ENCODE measurements at places on chromosomes 3 and 15.

- DNase-seq: no peak
Measured at GRCh38 chr3:84487296-84487695, 471.5 kb upstream of the CADM2 start.

GRCh38 chr15:55587321-55588069 is 650 bp downstream of the PYGO1 start:
- no peak for DNase-seq

- DNase-seq: no peak
Measured at GRCh38 chr3:174541708-174542315, 317.3 kb upstream of the NAALADL2 start.

DNA sequence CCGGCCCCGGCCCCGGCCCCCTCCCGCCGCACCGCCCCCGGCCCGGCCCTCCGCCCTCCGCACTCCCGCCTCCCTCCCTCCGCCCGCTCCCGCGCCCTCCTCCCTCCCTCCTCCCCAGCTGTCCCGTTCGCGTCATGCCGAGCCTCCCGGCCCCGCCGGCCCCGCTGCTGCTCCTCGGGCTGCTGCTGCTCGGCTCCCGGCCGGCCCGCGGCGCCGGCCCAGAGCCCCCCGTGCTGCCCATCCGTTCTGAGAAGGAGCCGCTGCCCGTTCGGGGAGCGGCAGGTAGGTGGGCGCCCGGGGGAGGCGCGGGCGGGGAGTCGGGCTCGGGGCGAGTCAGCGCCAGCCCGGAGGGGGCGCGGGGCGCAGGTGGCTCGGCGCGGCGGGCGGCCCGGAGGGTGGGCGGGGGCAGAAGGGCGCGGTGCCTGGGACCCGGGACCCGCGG is 352 bp downstream of the CHRD start:
- DNase-seq: no peak

GRCh38 chr3:126703512-126704493 is at the start of gene CHCHD6:
CHCHD6 (plus strand) TSS chr3:126704240; CDS start chr3:126704313, 73 bp downstream.
- DNase-seq: peak; percentile 94

- no peak for DNase-seq
Measured at GRCh38 chr3:140586311-140586710, 91.6 kb upstream of the TRIM42 start.

DNA sequence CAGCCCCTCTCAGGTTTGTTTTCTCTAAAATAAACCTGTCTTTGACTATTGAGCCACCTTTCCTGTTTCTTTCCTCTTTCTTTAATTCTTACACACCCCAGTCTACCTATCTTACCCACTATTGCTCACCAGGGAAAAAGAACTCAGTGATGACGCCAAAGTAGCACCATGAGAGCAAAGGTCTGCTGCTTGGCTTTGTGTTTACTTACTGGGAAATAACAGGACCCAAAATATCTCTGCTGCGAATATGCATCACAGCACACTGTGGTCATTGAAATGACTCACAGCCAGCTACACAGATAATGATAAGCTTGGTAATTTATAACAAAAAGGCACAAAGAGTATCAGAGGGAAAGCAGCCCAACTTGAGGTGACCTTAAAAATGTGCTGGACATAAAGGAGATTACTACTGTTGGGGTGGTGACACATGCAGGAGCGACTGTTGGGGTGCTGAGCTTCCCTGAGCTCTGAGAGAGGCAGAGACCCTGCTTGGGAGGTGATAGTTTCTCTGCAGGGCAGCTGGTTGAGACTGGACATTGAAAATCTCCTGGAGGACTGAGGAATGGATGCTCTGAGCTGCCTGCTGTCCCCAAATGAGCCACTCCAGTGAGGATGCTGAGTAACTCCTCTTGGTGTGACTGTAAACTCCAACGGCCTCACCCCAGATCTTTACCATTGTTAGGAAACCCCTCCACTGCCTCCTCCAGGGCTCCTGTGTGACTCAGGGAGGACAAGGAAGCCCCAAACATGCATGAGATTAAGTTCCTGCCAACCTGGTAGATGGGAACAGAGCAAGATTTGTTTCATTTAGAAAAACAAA is 14.5 kb downstream of the EFCAB12 start:
- no peak for DNase-seq

DNA sequence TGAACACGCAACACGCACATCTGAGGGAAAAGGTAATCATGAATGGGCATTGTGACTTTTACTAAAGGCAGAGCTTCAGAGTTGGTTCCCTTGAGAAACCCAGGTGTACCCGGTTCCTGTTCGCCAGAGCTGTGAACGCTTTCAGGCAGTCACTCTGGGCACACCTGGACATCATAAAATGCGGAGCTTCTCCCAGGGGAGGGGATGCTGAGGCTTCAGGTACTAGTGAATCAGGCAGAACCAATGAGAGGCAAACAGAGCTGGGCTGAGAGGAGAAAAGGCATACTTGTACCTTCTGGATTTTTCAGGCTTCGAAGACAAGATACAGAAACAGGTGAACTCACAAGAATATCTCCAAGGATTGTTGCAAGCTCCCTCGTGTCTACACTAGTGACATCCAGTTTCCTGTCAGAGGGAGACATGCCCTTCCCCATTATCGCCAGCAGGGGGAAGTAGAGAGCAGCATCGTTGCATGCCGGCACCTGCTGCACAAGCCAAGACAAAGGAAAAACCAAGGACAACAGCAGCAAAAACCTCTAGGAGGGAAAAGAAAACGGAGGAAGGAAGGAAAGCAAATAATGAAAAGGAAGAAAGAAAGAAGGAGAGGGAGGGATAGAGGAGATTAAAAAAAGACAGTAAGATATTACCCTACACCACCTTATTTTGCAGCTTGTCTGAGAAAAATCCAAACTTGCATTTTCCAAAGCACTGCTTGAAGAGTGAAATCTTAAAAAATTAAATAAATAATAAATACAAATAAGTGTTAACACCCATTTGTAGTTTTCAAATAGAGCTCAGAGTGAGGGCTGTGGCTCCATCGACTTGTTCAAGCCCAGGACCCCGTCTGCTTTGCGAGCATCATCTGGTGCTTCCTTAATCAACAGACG is 2.0 kb downstream of the AHSG start:
- DNase-seq: no peak

DNA sequence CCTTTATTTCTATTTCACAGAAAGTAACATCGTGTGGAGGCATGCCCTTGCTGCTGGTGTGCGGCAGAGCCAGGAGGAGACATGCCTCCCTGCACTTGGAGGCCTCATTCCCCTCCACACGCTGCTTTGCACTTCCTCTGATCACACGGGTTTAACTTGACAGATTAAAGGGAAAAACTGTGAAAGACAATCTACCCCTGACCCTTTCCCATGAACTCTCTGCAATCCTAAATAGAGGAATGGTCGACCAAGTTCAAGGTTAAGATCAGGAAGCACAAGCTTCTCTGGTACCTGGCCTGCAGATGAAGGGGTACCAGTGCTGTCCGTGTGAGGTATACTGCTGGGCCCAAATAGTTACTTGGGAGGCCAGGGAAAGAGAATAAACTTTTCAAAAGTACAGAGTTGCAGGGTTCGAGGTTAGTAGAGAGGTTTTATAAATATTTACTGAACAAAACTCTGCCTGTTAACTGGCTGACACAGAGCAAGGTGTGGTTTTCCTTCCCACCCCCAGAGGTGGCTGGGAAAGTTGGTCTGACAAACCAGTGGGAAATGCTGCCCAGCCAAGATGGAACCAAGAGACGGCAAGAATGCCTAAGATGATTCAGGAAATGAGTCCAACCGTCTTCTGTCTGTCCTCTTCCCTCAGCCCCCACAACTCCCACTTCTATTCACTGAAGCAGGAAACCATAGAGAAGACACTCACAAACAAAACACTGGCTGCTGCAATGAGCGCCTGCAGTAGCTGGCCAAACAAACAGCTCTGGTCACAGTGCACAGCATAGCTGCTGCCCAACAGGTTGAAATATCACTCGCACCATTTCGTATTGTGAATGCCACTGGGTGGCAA is 79.6 kb downstream of the IGF2BP2 start:
- no peak for DNase-seq

DNA sequence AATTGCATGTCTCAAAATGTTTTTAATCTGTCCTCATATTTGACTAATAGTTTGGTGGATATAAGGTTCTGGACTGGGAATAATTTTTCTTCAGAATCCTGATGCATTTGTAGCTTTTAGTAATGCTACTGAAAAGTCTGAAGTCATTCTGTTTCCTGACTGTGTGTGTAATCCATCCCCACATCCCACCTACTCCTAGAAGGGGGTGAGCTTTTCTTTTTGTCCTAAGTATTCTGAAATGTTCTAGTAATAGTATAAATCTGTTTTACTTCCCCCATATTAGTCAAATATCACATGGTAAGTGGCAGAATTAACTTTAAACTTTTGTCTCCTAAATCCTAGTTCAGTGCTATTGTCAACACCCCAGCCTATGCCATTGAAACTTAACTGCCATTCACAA is 162.8 kb downstream of the GREM1 start:
- no peak for DNase-seq

DNA sequence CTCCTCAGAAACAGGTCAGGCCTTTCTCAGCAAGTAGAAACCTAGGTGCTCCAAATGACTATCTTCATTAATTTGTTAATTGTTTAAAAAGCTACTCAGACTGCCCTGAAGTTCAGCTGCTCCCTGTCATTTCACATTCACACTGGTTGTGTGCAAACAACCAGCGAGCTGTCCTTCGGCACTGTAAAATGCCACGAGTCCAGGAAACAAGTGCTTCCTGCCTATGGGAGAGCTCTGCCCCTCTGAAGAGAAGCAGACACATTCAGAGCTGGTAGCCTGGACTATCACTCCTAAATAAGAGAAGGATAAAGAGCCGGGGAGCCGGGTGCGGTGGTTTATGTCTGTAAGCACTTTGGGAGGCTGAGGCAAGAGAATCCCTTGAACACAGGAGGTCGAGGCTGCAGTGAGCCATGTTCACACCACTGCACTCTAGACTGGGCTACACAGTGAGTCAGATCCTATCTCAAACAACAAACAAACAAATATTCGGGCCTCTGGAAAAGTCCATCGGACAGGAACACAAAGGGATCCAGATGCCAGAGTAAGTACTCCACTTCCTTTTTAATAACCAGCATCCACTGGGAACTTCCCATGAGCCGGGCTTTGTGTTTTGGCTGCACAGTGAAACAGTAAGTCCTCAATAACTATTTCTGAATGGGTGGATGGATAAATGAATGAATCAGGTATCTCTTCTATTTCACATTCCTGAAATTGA is 114.4 kb upstream of the WNT5A start:
- no peak for DNase-seq

GRCh38 chr3:72018343-72018984 is 233.5 kb upstream of the PROK2 start:
- DNase-seq: no peak

- no peak for DNase-seq
Measured at GRCh38 chr15:22884344-22884743, 45.9 kb downstream of the NIPA2 start.

DNA sequence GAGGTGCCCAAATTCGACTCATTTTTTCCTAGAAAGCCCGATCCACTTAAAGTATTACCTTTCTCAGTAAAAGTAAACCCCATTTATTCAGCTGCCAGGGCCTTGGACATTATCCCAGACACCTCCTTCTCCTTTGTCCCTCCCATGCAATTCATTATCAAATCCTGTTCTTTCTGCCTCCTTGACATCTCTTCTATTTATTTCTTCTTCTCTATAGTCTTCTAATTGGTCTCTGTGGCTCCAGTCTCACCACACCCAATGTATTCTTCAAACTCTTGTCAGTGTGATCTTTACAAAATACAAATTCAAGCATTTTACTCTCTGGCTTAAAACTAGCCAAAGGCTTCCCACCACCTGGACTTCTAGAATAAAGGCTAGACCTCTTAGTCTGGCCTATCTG is 120.3 kb downstream of the IL20RB start:
- DNase-seq: no peak

- DNase-seq: no peak
Measured at GRCh38 chr3:152825566-152825965, 9.4 kb upstream of the P2RY1 start.

GRCh38 chr3:120140098-120140742 is 46.0 kb upstream of the GSK3B start:
- DNase-seq: no peak

DNA sequence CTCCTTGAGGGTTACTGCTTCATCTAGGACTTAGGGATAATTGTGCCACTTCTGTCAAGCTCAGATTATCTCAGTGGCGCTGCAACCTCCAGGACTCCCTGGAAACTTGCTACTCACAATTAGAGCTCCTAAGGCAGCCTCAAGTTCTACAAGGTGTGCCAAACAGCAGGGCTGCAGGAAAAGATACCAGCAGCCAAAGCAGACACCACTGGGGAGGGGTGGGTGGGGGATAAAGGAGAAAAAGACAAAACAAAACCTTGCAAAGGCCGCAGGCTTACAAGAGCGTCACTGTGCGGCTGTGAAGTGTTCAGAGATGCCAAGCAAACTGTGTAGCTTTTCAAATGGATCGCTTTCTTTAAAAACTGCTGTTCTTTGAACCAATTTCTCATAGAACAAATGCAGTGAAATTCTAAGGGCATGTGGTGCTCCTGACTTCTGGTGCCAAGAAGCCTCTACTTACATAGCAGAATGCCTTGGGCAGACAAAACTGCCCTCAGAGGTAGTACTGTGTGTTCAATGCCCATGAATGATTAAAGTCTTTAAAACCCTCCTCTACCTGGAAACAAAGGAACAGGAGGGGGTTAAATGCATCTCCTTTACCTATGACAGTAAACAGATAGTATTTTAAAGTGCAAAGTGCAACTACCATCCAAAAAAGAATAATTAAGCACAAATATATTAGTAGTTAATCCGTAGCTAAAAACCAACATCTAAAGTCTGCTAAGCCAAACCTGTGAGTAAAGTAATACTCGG is 353.4 kb downstream of the FOXP1 start:
- DNase-seq: no peak

DNA sequence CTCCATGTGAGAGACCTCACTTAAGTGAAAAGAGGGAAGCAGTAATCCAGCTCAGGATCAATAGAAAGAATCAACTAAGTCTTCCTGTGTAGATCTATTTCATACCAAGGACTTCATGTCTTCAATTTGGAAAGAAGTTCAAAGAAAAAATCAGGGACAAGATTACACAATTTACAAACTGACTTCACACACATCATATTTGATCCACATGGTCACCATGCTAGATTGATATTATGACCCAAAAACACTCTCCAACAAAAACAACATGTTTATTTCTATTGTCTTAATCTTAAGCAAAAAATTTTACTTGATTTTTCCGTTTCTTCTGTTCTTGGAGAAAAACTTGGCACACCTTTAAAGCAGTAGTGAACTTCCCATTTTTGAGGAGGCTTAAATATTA is 76.3 kb downstream of the THBS1 start:
- no peak for DNase-seq

- no peak for DNase-seq
Measured at GRCh38 chr3:28039829-28040228, 201.6 kb upstream of the CMC1 start.

DNA sequence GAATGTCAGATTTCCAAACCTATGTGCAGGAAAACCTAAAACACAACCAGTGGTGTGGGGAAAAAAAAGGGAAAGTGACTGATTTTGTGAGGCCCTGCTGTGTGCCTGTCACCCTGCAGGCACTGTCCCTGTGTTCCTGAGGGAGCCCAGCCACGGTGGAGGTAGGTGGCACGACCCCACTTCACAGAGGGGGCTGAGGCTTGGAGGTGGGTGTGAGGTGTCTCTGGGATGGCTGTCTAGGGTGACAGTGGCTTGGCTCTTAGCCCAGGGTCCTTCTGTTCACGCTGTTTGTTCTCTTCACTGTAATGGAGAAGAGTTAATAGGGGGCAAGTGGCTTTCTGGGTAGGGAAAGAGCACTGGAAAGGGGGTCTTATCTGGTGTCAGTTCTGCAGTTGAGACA is 22.6 kb downstream of the RASGRF1 start:
- no peak for DNase-seq

Data from NCI-H524 treated with DMSO at 0.1 percent for 48 hours (cell line).